ENCODE measurements at places on chromosomes 6 and 20. TPM values are rescaled to one million over a fixed set of nuclear protein-coding genes. Genes with fewer than 3 reads are reported as not detected.

DNA sequence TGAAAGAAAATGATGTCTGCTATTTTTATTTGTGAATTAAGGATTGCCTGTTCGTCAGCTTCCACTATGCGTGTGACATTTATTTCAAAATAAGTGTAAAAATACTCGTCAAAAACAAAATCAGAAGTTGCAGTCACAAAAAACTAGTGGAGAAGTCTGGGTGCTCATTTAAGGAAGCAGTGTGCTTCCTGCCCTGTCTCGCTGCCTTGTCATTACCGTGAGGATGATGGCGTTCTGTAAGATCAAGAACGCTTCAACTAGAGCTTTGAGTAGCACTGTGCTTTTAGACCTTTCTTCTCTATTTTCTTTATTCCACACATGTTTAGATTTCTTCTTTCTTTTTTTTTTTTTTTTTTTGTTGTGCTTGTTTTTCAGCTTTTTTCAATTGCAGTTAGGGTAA lies 186.9 kb downstream of the TBC1D7 start:
- no peak for DNase-seq

DNA sequence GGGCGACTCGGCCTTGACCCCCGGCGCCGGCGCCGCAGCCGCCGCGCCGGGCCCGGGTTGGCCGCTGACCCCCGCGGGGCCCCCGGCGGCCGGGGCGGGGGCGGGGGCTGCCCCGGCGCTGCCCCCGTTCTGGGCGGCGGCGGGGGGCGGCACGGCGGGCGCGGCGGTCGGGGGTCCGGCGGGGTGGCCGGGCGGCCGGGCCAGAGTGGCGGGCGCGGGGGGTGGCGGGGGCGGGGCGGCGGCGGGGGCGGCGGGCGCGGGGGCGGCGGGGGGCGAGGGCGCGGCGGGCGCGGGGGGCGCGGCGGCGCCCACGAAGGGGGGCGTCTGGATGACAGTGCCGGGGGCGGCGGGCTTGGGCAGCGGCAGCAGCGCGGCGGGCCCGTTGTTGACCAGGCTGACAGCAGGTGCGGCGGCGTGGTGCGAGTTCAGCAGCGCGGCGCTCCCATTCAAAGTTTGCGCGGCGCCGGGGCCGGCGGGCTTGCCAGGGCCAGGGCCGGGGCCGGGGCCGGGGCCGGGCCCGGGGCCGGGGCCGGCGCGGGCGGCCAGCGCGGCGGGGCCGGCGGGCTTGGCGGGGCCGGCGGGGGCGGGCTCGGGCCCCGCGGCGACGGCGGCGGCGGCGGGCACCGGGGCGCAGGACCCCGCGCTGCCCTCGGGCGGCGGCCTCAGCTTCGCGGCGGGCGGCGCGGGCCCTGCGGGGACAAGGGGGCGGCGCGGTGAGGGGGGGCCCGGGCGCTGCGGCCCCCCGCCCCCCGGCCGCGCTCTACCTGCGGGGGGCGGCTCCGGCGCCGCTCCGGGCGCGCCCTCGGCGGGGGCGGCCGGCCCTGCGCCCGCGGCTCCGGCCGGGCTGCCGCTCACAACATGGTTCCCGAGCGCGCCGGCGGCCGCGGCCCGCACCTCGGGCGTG lies 659 bp downstream of the TAF4 start:
- no peak for DNase-seq

AGPAT4 gene
- 6.8 TPM for total RNA-seq

DNA sequence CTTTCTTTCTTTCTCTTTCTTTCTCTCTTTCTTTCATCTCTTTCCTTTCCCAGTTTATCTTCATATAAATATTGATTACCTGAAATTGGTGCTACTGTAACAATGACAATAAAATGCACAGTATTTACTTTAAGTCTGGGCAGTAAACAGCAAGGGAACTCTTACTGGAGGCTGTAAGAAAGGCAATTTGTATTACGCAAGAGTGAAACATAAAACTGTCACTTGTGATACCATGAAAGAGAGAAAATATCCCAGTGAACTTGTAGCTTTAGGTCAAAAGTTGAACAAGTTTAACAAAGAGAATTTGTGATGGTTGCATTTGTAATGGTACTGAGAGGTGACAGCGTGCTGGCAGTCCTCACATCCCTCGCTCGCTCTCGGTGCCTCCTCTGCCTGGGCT lies 80.0 kb downstream of the EYS start:
- DNase-seq: no peak

TREM1 gene
- total RNA-seq: not detected

All from ascending aorta (tissue), 2 donors.